ENCODE measurements at places on chromosomes 5 and 9.

DNA sequence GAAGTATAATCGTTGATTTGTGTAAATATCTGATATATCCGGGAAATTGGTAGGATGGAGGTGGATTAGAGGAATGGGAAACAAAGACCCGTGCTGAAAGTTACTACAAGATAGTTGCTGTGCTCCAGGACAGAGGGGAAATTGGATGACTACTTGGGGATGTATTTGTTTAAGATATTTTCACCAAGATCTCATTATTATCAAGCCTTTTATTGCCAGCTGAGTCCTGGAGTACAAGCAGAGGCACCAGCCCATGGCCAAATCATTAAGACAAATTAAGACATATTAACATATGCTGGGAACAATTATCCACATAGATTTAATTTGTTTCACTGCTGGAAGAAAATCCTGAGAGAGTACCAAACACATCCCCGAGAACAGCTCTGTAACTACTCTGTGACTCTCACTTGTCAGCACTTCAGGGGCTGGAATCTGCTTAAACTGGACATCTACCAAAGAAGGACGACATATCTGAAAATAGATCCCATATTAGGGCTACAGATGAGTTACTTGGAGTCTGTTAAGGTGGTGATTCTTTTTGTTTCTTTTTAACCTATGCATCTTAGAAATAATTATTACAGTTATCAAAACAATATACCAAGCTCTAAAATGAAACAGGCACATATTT lies 68.2 kb downstream of the SLC1A1 start:
- DNase-seq = no peak

- DNase-seq = no peak
Observed at GRCh38 chr9:19409401-19410194, 789 bp downstream of the ACER2 start.

- no peak for DNase-seq
Observed at GRCh38 chr9:78856781-78857180, 559.9 kb downstream of the PSAT1 start.

DNA sequence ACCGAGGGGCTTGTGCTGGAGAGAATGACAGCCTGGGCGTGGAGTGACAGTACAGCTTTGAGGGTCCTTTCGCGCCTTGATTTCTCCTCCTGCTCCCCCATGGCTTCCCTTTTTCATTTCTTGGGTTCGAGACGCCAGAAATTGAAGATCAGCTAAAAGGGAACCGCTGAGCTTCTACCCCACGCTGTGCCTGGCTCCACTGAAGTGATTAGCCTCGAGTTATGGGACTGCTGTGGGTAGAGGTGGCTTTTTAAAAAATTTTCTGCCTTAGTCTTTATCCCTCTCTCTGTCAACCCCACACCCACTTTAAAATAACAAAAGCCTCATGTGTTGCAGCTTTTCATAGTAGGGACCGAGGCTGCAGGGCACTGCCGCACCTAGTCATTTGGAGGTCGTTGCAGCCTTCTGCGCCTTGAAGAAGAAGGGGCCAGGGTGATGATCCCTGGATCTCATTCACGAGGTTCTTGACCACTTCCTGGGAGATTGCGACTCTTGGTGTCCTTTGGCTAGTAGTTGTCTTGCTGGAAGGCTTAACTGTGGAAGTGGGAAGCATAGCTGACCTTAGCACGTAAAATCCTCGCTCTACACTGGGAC lies 603 bp downstream of the PPIP5K2 start:
- no peak for DNase-seq

GRCh38 chr5:119346394-119346793 lies 9.4 kb upstream of the TNFAIP8 start:
- DNase-seq = no peak

GRCh38 chr9:121371495-121372061 lies 1.5 kb upstream of the STOM start:
- no peak for DNase-seq

- DNase-seq = no peak
Observed at GRCh38 chr9:128056887-128057723, 10.0 kb downstream of the NAIF1 start.

DNA sequence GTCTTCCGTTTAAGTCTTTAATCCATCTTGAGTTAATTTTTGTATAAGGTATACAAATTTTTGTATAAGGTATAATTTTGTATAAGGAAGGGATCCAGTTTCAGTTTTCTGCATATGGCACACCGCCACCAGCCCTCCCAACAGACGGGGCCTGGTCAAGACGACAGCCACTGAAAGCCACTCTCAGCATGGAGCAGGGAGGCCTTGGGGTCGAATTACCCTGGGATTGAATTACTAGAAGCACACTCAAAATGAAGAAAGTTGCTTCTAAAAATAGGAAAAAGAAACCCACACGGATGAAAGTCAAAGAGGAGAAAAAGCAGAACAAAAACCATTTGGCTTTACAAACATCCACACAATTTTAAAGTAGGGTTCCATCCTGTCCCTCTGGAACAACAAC lies 586.2 kb upstream of the ADAMTS16 start:
- DNase-seq = no peak

- no peak for DNase-seq
Observed at GRCh38 chr9:21031091-21031807, at the start of gene HACD4. Gene HACD4 (minus strand): TSS chr9:21031640. CDS start chr9:21031590, 50 bp downstream.

- no peak for DNase-seq
Observed at GRCh38 chr5:126988021-126988569, 42.3 kb downstream of the MARCHF3 start.

DNA sequence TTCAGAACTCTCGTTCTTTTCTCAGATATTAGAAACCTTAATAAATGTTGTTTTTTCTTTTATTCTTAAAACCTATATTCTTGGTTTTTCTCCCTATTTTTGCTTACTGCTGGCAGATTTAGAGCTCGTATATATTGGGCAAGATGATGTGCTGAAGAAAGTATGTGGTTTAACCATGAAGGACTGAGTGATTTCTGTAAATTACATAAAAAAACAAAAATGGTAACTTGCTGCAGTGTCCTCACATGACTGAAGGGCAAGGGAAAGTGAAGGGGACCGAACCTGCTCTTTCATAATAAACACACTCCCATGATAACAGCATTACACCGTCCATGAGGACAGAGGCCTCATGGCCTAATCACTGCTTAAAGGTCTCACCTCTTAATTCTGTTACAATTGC lies 393.8 kb upstream of the ZNF608 start:
- no peak for DNase-seq

- DNase-seq = no peak
Observed at GRCh38 chr5:77181596-77182304, 28.7 kb upstream of the PDE8B start.

GRCh38 chr9:134967547-134967930 lies 49.8 kb upstream of the FCN1 start:
- DNase-seq = no peak

DNA sequence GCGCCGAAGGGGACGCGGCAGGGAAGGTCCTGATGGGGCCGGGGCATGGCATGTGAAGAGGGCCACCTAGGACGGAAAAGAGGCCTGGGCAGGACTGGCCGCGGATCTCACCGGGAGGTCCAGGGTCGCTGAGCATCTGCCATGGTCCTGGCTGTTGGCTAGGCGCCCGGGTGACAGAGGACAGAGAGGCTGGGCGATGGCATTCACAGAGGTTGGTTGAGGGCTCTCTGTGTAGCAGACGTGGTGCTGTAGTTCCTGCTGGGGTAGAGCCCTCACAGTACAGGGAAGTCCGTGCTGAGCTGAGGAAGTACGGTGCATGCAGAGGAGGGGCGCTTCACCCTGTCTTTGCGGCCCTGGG lies 427 bp downstream of the PCYOX1L start:
- DNase-seq = no peak

DNA sequence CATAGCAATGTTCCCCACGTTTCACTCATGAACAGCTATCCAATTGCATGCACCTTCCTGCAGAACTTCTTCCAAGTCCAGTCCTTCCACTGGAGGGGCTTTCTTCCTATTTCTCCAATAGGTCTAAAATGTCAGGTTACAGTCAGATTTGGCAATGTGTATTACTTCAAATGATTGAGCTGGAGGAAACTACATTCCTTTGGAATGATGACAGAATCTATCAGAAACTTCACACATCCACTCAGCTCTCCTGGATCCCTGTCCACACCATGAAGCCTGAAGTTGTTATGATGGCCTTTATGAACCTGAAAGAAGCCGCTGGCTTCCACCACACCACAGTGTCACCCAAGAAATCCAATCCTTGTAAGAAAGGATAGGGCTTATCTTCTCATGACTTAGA lies 32.2 kb downstream of the FBXW2 start:
- DNase-seq = no peak

GRCh38 chr5:154520861-154521453 lies 42.9 kb upstream of the HAND1 start:
- no peak for DNase-seq

GRCh38 chr5:80644900-80645299 lies 9.6 kb upstream of the MSH3 start:
- DNase-seq = no peak

GRCh38 chr9:133144142-133144903 lies 19.4 kb downstream of the GBGT1 start:
- DNase-seq = no peak

DNA sequence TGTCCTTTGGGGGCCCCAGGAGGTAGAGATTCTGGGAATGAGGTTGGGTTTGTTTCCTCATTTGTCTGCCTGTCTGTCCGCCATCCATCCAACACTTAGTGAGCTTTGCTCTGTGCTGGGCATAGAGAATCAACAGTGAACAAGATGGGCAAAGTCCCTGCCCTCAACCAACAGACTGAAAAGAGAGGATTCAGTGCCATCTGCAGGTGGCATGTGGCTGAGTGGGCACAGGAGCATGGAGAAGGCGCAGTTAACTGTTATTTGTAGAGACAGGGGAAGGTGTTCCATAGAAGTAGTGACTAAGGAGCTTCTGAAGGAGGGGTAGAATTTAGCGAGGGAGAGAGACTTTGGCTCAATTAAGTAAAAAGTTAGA lies 23.1 kb downstream of the POLR1E start:
- DNase-seq = no peak

GRCh38 chr5:176185133-176185733 lies 53.0 kb upstream of the SIMC1 start:
- no peak for DNase-seq

DNA sequence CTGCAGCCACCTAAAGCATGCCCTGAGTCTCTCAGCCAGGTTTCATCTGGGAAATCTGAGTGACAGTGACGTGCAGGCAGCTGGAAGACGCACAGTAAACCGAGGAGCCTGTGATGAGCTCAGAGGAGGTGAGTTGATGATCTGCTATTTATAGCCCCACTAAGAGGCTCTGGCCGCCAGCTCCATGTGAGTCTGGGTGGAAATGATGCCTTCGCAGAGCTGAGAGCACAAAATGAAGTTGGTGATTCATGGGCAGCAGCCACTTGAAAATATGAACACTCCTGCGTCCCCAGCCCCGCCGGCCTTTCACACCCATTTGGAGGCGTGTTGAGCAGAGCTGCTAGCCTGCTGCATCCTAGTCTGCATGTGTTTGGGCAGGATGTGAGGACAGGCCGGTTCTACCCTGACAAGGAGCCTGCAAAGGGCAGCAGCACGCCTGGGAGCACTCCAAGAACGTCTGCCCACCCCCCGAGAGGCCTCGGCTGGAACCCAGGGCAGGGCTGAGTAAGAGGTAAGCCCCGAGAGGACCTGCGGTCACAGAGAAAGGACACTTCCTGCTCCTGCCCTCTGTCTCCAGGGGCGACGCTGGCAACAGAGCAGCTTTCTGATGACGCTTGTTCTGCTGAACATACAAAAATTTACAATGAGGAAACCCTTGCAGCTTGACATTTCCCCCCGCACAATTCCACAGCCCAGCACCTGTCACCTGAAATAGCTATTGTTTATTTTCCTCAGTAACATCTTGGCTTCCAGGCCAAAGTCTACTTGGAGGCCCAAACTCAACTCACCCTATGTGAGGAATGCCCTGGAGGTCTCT lies 25.1 kb upstream of the CDKN2AIPNL start:
- no peak for DNase-seq

GRCh38 chr5:137858954-137859353 lies 8.7 kb upstream of the MYOT start:
- no peak for DNase-seq

DNA sequence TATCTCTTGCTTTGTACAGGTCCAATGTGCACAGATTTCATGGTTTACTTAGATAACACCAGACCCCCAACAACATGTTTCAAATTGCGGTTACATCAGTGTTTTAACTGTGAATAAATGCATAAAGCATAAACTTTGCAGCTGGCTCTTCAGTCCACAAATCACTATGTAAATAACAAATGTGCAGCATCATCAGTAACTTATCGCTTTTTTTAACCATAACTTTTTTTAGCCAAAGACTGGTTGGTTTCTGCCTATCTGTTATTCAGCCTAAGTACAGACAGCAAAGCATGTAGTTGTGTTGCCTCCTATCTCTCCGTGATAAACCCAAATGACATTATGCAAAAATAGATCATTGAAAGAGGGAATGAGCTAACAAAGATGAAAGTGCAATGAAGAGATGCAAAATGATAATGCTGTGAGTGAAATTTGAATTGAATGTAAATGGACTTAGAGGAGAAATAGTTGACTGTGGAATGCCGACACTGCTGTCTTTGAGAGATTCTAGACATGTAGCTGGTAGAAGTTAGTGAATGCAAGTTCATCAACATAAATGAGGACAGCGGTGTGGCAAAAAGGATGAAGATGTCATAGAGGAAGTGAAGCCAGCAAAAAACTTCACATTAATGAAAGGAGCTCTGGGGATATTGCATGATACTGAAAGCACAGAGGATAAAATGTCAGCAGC lies 108.8 kb downstream of the PDE8B start:
- no peak for DNase-seq

DNA sequence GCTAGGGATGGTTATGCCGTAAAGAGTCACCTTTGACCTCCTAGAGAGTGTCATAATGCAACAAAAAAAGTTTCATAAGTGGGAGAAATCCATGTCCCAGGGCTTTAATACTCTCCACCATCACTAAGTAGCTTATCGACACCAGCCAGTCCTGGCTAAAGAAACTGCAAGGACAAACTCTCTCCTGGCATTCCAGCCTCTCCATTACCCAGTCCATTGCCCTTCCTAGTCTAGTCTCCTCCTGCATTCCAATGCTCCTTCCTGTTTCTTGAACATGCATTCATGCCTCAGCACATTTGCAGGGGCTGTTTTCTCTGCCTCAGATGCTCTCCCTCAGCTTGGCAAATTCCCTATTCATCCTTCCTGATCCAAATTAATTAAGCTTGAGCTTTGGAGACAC lies 364.1 kb downstream of the BRINP1 start:
- no peak for DNase-seq

DNA sequence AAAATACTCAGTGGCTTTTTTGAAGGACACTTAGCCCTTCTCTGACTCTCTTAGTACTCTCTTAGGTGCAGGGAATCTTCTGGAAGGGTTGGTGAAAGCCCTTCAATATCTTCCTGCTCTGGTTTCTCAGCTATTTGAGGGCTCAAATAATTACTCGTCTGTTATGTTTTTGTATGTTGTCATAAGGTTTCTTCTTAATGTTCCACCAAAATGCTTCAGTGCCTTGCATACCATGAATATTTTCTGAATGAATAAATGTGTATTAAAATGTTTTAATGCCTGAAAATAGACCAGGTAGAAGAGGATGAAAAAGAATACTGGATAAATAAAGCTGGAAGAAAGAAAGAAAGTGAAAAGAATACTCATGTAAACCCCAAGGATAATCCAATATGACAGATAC lies 124.3 kb downstream of the STK32A start:
- no peak for DNase-seq

Measured in cortex of kidney (tissue), 1 donor.